ENCODE measurements at places on chromosomes 6 and 20.
A peak's percentile ranks its signal among the peaks of the same experiment; 100 is the strongest.

- no peak for DNase-seq
Measured at GRCh38 chr6:70241991-70242420, 60.9 kb downstream of the COL9A1 start.

DNA sequence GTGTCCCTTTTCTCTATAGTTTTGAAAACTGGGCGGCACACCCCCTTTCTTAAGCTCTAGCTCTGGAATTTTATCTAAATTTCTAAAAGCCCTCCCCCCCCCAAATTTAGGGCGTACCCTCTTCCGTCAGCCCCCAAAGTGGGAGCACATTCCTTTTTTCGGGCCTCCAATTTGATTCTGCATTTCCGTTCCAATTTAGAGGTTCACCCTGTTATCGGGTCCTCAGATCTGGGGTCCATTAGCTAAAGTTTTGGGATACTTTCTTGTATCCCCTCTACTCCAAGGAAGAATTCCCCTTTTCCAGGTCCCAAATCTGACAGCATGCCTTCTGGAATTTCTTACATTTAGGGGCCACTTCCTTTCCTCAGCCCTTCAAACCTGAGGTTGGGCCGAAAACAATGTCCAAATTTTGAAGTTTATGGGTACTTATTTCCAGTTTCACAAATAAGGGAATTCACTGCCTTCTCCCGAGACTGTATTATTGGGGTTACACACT is 796 bp downstream of the PHF20 start:
- DNase-seq: no peak

DNA sequence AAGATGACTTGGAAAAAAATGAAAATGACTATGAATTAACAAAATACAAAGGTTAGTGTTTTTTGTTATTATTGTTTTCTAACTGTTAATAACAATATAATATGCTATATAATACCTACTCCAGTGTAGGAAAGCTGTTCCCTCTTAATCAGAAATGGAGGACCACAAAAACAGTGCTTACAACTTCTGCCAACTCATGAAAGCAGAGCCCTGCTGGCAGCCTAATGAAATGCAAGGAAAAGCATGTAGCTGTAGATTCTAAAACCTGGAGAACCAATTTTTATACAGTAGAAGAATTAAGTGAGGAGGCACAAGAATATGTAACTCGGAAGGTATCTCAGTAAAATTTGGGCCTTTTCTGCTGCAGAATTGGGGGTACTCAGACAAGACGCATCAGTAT is 29.4 kb downstream of the PHIP start:
- no peak for DNase-seq

DNA sequence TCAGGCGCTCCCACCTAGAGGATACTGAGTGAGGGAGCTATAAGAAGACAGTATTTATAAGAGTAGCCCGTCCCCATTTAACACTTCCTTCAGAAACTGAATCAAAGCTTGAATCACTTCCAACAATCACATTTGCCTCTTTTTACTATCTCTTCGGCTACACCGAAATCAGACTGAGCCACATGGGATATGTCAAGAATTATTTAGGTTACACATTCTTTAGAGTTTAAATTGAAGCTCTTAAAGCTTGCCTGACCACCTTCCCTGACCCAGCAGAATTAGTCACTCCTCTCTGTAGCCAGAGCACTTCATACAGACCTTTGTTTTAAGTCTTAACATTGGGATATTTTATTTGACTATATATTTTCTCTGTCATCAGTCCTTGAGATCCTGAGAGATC is 163.7 kb downstream of the MAFB start:
- DNase-seq: no peak

GRCh38 chr6:26026833-26027490 is 60.3 kb upstream of the HFE start:
- peak; percentile 89 for DNase-seq

- no peak for DNase-seq
Measured at GRCh38 chr6:167469672-167470071, 144.8 kb downstream of the TTLL2 start.

DNA sequence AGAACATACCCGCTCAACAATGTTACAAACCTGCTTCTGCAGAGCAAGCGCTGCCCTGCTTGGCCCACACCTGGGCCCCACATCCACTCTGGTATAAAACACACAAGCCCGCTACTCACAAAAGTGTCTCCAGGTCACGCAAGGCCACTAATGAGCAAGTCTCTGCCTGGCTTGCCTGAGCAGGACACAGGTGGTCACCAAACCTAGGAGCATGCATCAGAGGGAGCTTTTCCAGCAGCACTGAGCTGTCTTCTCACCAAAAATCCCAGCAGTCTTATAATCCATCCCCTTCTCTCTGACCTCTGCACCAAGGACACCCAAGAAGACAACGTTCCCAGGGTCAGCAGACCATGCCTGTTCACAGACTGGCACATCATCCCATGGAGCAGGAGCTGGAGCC is 100.8 kb downstream of the DLL1 start:
- no peak for DNase-seq

DNA sequence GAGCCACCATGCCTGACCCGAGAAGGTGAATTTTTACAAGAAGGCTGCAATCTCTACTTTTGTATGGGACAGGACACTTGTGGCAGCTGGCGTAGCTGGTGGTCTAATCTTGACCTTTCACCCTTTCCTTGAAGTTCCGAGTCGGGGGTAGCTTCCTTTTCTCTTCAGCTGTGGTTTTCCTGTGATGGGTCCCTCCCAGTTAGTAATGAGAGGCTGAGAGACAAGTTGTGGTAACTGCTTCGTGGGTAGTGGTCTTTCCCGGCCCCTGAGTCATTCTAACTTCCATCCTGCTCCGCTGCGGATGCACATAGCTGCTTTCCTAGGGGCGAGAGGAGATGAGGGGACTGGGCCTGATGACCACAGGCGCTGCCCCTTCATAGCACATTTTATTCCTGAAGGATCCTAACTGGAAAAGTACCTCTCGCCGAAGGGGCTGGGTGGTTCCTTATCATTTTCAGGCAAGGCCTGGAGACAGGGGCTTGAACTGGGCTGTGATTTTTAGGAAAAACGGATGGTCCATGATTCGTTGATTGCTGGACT is 3.1 kb downstream of the SYNJ2 start:
- DNase-seq: peak; percentile 30

GRCh38 chr6:80449726-80450125 is 343.3 kb downstream of the BCKDHB start:
- DNase-seq: no peak

GRCh38 chr6:106084989-106085691 is 996 bp upstream of the PRDM1 start:
- peak; percentile 37 for DNase-seq

DNA sequence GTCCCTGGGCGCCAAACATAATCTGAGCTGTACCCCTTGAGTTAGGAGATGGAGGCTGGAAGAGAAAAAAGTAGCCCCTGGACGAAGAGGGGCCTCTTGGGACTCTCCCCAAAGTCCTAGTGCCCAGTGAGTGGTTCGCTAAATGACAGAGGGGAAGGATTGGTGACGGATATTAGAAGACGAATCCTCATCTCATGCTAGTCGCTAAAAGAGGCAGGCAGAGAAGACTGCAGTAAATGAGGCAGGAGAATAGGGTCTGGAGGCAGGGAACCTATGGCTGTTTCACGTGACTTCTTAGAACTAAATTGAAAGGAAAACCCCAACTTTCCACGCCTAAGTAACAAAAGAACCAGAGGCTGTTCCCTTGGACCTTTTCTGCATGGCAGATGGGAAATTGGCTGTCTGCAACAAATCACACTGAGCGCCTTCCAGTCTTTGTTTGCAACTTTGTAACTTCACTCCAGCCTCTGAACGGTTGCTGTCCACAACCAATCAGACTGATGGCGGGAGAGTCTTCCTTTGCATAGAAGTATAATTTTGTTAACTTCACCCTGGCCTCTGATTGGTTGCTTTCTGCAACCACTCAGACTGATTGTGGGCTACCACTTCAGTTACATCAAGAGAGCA is 731 bp upstream of the RBL1 start:
- DNase-seq: no peak

GRCh38 chr6:109531446-109531845 is 48.4 kb upstream of the ZBTB24 start:
- DNase-seq: no peak

- no peak for DNase-seq
Measured at GRCh38 chr6:90294989-90295853, 1.4 kb downstream of the BACH2 start.

DNA sequence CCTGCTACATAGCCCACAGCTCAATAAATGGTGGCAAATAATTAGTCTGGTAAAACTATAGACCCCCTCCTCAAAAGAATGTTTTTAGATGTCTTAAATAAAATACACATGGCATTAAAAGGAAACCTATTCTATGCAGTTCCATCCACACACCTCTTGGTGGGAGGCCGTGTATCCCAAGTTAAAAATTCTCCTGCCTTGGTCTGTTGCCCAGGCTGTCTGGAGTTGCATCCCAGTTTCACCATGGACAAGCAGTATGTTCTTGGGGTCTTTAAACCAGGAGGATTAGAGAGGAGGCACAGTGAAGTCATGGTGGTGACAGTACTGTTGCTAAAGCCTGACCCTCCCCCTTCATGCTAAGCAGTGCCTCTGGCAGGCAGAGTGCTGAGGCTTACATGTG is 95.5 kb downstream of the SULF2 start:
- no peak for DNase-seq
